Tibial nerve (tissue), 4 donors: ENCODE measurements at places on chromosomes 3 and 15.

DNA sequence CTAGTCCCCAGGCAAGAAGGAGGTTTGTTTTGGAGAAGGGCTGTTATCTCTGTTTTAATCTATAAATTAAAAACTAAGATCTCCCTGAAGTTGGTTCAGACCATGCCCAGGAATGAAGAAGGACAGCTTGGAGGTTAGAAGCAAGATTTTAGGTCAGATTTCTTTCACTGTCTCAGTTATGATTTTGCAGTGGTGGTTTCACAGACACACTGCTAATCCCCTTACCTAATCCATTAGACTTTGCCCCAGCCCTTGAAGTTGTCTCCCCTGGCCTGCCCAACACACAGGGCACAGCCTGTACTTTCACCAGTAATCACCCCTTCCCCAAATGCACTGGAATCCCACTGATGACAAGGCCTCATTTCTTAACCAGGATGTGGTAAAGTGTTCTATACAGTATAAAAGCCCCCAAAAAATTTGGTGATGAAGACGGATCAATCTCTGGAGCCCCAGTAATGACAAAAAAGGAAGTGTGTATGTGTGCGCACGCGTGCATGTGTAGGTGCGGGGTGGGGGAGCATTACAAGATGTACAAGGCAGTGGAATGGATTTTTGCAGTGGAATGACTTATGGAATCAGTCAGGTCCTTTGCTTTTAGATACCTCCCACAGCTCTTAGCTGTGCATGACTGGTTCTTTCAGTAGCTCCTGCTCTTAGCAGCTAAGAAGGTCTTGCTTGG, 73.1 kb upstream of the TERB2 start:
- DNase-seq = no peak

- no peak for DNase-seq
These were observed 9.6 kb downstream of the KBTBD13 start for GRCh38 chr15:65085990-65086679.

GRCh38 chr15:39558421-39558820, 22.5 kb upstream of the THBS1 start:
- DNase-seq = no peak

DNA sequence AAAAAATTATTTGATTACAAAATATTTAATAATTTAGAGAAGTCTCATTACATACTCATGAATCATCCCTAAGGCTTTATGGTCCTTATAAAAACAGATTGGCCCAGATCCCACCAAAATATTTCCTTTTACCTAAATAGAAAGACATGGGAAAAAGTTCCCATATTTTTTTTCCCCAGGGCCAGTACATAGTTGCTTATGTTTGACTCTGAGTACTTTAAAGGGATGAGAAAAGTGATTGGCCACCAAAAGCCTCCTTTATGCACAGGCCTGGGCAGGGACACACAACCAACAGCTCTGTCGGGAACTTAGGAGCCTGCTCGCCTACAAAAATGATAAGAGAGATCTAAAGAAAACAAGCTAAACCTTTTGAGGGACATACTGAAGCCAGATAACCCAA, 22.3 kb downstream of the KCNAB1 start:
- DNase-seq = no peak

DNA sequence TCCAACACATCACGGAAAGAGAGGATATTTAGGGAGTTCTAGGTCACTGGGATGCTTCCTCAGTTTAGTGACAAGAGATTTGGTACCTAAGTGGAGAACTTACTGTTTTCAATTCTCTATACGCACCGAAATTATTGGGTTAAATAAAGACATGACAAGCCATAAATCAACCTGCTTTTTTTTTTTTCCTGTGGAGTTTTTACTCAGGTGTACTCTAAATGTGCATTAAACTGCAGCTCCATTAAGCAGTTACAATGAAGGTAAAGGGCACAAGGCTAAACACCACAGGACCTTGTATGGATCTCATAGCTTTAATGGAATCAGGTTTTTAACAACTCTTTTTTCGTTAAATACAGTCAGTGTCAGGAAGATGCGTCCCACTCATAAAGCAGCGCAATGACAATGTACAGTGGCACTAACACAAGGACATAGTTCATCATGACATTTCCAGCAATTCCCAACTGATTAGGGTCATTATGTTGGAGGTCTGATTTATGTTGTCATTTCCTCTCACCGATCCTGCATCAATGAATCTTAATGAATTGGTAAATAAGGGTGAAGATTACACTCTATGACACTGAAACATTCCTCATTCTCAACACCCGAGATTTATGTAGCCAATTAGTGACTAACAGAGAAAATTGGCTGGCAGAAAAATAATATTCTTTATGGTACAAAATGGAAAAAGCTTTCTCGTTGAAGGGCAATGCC, 355.2 kb downstream of the FOXP1 start:
- DNase-seq = no peak

DNA sequence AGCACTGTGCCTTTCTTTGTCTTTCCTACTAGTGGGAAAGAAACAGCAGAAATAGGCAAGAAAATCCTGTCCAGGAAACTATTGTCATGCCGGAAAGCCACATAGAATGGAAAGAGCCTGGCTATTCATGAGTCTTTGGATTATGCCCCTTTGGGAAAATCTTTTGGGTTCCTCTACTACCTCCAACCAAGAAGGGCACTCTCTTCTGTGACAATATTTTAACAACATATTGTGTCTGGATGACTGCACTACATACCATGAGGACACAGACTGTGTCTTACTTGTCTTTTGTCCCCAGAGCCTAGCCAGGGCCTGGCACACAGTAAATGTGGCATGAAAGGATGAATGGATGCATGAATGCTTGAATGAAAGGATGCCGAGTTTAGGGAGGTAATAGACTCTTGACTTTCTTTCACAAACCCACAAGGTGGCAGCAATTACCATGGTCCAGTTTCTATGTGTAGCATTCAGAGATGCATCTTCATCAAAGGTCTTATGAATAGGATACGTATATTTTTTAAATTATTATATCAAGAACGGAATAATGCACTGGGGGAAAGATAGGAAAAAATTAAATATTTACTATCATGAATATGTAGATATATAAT, 30.3 kb downstream of the ARL14 start:
- peak; percentile 36 for DNase-seq

GRCh38 chr15:85785887-85786780, 8.6 kb downstream of the KLHL25 start:
- DNase-seq = no peak

GRCh38 chr3:167940241-167940640, 155.5 kb downstream of the GOLIM4 start:
- no peak for DNase-seq

- no peak for DNase-seq
These were observed 28.4 kb upstream of the SMAD6 start for GRCh38 chr15:66673410-66674322.

DNA sequence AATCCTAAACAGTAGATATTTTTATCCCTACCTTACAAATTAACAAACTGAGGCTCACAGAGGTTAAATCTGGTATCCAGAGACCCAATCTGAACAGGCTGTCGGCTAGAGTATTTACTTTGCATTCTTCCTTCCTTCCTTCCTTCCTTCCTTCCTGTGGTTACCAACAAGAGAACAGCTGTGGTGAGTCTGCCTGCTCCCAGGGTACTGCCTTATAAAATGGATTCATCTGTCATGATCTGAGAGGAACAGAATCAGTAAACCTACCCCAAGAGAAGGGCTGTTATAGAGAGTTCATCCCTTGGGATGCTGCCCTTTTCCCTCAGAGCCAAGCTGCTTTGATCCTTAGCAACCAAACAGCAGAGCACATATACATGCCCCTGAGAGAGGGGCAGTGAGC, 3.6 kb downstream of the GADL1 start:
- DNase-seq = no peak

DNA sequence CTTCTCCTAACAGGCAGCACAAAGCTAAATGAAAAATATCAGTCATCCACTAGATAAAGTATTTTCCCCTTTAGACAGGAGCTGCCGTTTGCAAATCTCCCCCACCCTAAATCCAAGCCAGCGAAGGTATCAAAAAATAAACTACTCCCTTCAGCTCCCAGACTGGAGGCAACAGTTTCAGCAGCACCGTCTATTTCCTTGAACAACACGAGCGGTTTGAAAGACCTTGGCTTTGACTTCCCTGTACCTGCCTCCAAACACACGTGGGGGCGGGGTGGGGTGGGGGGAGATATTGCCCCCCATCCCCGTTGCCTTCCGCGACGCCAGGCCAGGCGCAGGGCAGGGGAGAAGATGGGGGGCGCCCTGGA, 832 bp upstream of the CACNA1D start:
- no peak for DNase-seq

GRCh38 chr15:78208887-78209645, 25.3 kb downstream of the ACSBG1 start:
- no peak for DNase-seq
